Activated CD8-positive, alpha-beta T cell treated with anti-CD3 and anti-CD28 coated beads, Interleukin-2, amount 10 ng/mL, durations not matched to agents 7 days and 5 days (primary cell): ENCODE measurements at places on chromosomes 4 and X. TPM values are rescaled to one million over a fixed set of nuclear protein-coding genes. Genes with fewer than 3 reads are reported as not detected.

Gene UGT2B7
- not detected for total RNA-seq

Gene ASB9
- total RNA-seq = 0.34 TPM

Gene CITED1
- total RNA-seq = not detected

Gene MAGIX
- total RNA-seq = 0.97 TPM

Gene DRP2
- total RNA-seq = 0.97 TPM

Gene NPY5R
- not detected for total RNA-seq

Gene HS6ST2
- not detected for total RNA-seq

Gene SPRY1
- total RNA-seq = 53.2 TPM

Gene CSN2
- total RNA-seq = not detected

DNA sequence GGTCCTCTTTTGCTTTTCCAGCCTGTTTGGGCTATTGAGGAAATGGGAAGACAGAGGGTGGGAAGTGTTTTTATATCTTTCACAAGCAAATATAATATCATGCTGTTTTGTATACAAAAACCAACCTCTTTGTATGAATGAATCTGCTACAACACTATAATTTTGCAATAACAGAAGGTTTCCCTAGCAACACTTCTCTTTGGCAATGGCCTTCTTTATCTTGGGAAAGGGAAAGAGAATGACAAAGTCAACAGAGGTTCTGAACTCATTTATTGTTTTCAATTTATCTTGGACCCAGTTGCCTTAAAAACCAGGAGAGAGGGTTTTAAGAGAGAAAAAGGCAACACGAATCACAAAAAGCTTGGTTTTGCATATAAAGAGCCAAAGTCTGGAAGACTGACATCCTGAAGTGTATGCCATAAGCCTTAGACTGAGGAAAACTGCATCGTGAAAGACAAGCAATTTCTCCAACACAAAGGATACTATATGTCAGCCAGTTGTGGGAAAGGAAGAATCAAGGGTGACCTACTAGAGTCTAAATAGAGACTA lies 121.8 kb upstream of the FAM241A start:
- no peak for DNase-seq
- no peaks in the 10 kb centered on the region for H3K4me1 ChIP-seq
- no peak overlapping the region for H3K27ac ChIP-seq
- H3K4me3 ChIP-seq = no peak overlapping the region
- peaks cover 15% of the 10 kb centered on the region for H3K27me3 ChIP-seq

- DNase-seq = no peak
- no peaks in the 10 kb centered on the region for H3K27me3 ChIP-seq
- no peaks in the 10 kb centered on the region for H3K36me3 ChIP-seq
- H3K27ac ChIP-seq = no peak overlapping the region
Measured at GRCh38 chrX:22126327-22126726, 94.2 kb downstream of the PHEX start.

GRCh38 chrX:105117621-105118020 lies 102.9 kb downstream of the TEX13A start:
- H3K4me1 ChIP-seq = no peaks in the 10 kb centered on the region
- H3K4me3 ChIP-seq = no peak overlapping the region
- no peak for DNase-seq
- H3K36me3 ChIP-seq = no peaks in the 10 kb centered on the region

- no peaks in the 10 kb centered on the region for H3K36me3 ChIP-seq
- H3K4me1 ChIP-seq = no peaks in the 10 kb centered on the region
- no peak for DNase-seq
- no peak overlapping the region for H3K4me3 ChIP-seq
- no peak overlapping the region for H3K27ac ChIP-seq
- H3K27me3 ChIP-seq = no peaks in the 10 kb centered on the region
Measured at GRCh38 chrX:30373951-30374350, 64.8 kb upstream of the NR0B1 start.

GRCh38 chrX:102684772-102685520 lies 27.3 kb upstream of the GPRASP2 start:
- no peak overlapping the region for H3K27ac ChIP-seq
- no peak overlapping the region for H3K4me3 ChIP-seq
- H3K4me1 ChIP-seq = no peaks in the 10 kb centered on the region
- peaks cover 4% of the 10 kb centered on the region for H3K36me3 ChIP-seq
- DNase-seq = no peak

- no peaks in the 10 kb centered on the region for H3K27me3 ChIP-seq
- DNase-seq = no peak
- H3K4me1 ChIP-seq = no peaks in the 10 kb centered on the region
- H3K27ac ChIP-seq = no peak overlapping the region
Measured at GRCh38 chr4:189533603-189534002, 407.1 kb upstream of the FRG1 start.

- H3K4me1 ChIP-seq = peaks cover 52% of the 10 kb centered on the region
- no peaks in the 10 kb centered on the region for H3K27me3 ChIP-seq
- no peak overlapping the region for H3K4me3 ChIP-seq
- H3K27ac ChIP-seq = peak overlapping the region; percentile 47
Measured at GRCh38 chr4:26892480-26893150, 32.0 kb downstream of the STIM2 start.

DNA sequence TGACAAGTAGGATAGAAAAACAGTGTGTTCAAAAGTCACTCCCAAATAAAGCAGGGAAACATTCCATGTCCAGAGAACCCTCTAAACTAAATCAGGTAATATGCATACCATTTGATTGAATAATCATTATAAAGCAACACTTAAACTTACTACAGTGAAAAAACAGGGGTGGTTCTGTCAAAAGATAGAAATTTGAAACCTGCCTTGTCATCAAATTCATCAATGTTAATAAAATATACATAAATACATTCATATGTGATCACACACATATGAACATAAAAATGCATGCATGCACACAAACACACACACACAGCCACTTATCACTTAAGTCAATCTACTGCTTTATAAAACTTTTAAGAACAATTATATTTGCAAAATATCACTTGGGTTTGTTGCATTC lies 485.8 kb upstream of the TECRL start:
- no peak for DNase-seq
- H3K27me3 ChIP-seq = no peaks in the 10 kb centered on the region
- no peaks in the 10 kb centered on the region for H3K36me3 ChIP-seq
- H3K4me1 ChIP-seq = no peaks in the 10 kb centered on the region
- no peak overlapping the region for H3K4me3 ChIP-seq
- no peak overlapping the region for H3K27ac ChIP-seq

- H3K27me3 ChIP-seq = no peaks in the 10 kb centered on the region
- no peak overlapping the region for H3K27ac ChIP-seq
- no peak for DNase-seq
- no peaks in the 10 kb centered on the region for H3K36me3 ChIP-seq
Measured at GRCh38 chr4:142516686-142517526, 329.2 kb downstream of the INPP4B start.

DNA sequence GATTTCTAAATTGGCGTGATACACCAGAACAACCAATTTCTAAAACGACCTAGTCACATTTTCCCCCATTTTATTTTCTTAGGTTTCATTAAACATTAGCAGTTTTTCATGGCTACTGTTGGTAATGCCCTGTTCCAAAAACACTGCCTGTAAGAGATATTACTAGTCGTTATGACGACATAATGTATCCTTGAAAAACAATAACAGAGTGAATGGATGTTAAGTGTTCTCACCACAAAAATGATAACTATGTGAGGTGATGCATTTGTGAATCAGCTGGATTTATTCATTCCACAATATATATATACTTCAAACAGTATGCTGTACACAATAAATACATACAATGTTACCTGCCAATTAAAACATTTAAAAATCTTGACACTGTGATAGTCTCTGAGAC lies 1147.6 kb upstream of the PCDH10 start:
- no peaks in the 10 kb centered on the region for H3K27me3 ChIP-seq
- H3K4me3 ChIP-seq = no peak overlapping the region
- H3K4me1 ChIP-seq = no peaks in the 10 kb centered on the region
- no peak for DNase-seq
- no peak overlapping the region for H3K27ac ChIP-seq
- no peaks in the 10 kb centered on the region for H3K36me3 ChIP-seq

DNA sequence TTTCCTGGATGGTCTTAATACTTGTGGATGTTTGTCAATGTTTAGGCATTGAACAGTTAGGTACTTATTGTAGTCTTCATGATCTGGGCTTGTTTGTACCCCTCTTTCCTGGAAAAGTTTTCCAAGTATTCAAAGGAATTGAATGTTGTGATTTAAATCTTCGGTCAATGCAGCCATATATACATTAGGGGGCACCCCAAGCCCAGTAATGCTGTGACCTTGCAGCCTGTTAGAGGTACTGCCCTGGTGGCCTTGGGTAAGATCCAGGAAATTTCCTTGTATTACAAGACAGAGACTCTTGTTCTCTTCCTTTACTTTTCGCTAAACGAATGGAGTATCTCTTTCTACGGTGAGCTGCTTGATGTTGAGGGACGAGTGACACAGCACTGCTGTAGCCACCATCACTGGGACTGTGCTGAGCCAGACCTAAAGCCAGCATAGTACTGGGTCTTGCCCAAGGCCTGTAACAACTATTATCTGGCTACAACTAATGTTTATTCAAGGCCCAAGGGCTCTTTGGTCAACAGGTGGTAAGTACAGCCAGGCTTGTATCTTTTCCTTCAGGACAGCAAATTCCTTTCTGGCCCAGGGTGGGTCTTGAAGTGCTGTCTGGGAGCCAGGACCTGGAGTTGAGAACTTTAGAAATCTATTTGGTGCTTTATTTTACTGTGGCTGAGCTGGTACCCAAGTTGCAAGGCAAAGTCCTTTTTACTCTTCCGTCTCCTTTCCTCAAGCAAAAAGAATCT lies 118.3 kb upstream of the ATOH1 start:
- H3K4me1 ChIP-seq = no peaks in the 10 kb centered on the region
- H3K4me3 ChIP-seq = no peak overlapping the region

DNA sequence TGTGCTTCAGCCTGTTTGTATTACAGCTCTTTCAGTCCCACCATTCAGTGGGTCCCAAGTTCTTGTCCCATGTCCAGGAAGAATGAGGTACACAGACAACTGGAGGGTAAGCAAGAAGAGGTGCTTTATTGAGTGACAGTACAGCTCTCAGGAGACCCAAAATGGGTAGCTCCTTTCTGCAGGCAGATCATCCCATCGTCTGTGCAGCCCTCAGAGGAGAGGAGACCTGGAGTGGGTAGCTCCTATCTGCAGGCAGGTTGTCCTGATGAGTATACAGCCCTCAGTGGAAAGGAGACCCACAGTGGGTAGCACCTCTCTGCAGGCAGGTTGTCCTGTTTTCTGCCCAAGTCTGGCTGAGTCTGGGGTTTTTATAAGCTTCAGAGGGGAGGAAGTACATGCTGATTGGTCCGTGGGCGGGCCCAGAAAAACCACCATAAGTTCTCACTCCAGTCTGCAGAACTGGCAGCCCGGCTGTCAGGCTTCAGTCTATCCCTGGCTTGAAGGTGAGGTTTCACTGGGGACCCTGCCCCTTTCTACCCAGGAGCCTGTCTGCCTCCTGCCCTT lies 18.0 kb downstream of the GRK4 start:
- no peak overlapping the region for H3K4me3 ChIP-seq
- H3K4me1 ChIP-seq = no peaks in the 10 kb centered on the region
- peaks cover 14% of the 10 kb centered on the region for H3K27me3 ChIP-seq
- no peaks in the 10 kb centered on the region for H3K36me3 ChIP-seq

DNA sequence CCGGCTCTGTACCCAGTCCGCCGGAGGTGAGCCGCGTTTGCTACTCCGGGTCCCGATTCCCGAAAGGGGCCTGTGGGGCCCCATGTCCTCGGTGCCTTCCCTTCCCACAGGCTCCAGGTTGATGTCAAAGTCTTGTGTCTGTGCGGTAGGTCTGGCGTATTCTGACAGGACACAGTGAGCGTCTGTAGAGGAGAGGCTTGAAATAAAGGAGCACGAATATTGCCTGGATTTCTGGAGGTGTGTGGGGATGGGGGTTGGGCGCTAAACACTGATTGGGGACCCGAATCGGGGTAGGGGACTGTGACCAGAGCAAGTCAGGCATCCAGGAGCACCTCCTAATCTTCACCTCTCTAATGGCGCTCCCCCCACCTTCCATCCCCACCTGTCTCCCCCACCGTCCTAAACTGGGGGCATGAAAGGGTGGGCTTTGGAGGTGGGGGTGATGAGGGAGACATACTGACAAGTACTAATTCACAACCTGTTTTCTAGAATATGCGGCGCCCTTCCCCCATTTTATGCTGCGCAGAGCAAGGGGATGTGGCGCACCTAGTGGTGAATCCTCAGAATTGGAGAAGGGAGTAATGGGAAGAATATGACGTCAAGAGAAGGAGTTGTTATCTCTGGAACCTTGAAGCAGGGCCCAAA lies 855 bp downstream of the GPRASP2 start:
- H3K36me3 ChIP-seq = no peaks in the 10 kb centered on the region
- H3K4me3 ChIP-seq = peak overlapping the region; percentile 52
- peaks cover 15% of the 10 kb centered on the region for H3K4me1 ChIP-seq

GRCh38 chrX:153361781-153362397 lies 27.9 kb downstream of the ZNF275 start:
- H3K27me3 ChIP-seq = no peaks in the 10 kb centered on the region
- H3K27ac ChIP-seq = no peak overlapping the region
- H3K4me3 ChIP-seq = no peak overlapping the region
- H3K4me1 ChIP-seq = no peaks in the 10 kb centered on the region
- DNase-seq = no peak
- H3K36me3 ChIP-seq = peaks cover 12% of the 10 kb centered on the region

DNA sequence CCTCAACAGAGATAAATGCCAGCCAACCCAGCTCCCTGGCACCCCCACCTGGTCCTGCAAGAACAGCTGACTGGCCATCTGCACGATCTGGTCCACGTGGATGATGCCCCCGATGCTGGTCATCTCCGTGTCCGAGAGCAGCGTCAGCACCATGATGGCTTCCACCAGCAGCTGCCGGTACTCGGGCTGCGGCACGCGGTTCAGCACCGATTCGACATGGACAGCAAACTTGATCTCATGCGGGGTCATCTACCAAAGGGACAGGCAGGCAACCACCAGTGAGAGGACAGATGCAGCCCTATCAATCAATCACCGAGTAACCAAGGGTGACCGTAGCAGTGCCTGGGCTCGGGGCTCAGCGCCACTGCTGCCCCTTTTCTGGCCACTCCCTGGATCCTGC lies 89.8 kb downstream of the PHKA2 start:
- peaks cover 4% of the 10 kb centered on the region for H3K4me1 ChIP-seq
- H3K27me3 ChIP-seq = no peaks in the 10 kb centered on the region
- no peak for DNase-seq
- H3K36me3 ChIP-seq = no peaks in the 10 kb centered on the region
- H3K27ac ChIP-seq = no peak overlapping the region
- no peak overlapping the region for H3K4me3 ChIP-seq
